ENCODE measurements at places on chromosomes 13 and 19.

DNA sequence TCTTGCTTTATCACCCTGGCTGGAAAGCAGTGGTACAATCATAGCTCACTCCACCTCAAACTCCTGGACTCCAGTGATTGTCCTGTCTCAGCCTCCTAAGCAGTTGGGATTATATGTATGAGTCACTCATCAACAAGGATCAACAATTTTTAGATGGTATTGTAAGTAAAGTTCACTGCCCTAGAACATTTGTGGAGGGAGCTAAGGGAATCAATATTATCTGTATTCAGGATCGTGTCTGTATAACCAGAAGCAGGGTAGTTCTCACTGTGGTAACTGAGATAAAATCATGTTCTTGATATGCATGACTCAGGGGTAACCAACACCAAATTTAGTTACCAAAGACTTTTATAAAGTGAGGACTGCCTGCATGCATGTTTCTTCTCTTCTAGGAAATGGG, 27.0 kb downstream of the ZMYM5 start:
- DNase-seq = no peak

DNA sequence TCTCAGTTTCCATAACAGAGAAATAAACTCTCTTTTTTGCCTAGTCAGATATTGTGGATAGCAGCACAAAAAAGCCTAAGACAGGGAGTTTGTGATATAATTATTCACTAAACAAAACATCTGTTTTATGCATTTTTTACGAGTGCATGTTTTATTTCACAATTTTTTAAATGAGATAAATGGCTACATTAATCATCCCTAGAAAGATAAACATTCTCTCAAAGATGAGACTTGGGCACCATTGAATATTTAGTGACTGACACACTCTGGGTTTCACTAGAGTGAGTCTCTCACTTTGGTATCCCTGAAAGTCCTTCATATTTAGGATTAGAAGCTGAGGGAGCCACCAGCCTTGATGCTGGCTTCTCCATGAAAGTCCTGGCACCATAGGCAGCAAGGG, 74.3 kb upstream of the LRCH1 start:
- no peak for DNase-seq

DNA sequence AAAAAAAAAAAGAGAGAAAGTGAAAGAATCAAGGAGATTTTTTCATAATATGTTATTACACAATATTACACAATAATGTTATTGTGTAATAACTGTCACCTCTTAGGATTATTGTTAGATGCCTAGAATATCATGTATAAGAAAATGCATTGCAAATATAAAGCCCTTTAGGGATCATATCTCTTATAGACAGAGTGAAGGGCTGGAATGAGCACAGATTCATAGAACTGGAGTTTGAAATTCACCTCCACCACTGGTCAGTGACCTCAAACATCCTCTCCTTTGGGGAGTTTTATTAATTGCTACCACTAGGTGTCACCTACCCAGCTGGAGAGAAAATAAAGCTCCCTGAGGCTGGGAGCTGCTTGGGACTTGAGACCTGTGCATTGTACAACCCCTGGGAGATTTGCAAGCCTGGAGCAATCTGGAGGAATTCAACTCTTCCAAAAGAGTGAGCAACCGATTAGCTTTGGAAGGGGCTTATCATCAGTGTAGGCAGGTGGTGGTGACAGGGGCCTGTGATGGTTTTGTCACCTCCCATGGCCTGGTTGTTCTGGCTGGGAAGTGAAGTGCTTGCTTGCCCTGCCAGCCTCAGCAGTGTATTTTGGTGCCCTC, 30.3 kb upstream of the FRY start:
- DNase-seq = no peak

GRCh38 chr13:94093652-94094315, 385.7 kb downstream of the DCT start:
- DNase-seq = no peak

DNA sequence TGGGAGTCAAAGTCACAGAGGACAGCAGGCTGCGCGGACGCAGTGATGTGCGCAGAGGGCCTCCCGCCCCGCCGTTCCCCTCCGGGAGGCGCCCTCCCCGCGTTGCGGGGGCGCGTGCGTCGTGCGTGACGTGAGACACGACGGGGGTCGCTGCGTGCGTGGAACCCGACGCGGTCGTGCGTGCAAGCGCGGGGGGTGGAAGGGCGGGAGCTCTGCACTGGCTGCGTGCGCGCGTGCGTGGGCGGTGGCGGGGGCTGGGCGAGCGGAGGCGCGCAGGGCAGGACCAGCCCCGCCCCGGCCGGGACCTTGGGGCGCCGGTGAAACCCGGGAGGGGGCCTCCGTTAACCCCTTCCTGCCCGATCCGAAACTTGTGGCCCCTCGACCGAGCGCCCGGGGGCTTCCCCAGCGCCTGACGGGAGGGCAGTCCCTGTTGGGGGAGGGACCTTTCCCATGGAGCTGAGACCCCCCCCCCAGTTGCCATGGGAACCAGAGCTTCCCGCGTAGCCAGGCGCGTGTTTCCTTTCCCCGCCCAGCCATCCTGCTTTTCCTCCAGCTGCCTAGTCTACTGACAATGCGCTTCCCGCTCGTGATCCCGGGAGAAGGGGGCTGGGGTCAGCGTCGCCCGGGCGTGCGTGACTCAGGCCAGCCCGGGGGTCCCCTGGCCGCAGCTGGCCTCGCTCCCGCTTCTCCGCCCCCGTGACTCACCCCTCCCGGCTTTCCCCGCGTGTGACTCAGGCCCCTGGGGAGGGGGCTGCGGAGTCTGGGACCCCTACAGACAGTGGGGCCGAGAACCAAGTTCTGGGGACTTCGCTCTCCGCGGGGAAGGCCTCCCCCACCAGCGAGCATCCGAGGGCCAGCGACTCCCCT, 7.3 kb upstream of the HOOK2 start:
- DNase-seq = peak; percentile 92

All from activated CD8-positive, alpha-beta memory T cell treated with anti-CD3 and anti-CD28 coated beads, Interleukin-2, amount 10 ng/mL, durations not matched to agents 7 days and 5 days (primary cell).